ENCODE measurements at places on chromosomes 3 and 15. TPM values are rescaled to one million over a fixed set of nuclear protein-coding genes. Genes with fewer than 3 reads are reported as not detected.

DNA sequence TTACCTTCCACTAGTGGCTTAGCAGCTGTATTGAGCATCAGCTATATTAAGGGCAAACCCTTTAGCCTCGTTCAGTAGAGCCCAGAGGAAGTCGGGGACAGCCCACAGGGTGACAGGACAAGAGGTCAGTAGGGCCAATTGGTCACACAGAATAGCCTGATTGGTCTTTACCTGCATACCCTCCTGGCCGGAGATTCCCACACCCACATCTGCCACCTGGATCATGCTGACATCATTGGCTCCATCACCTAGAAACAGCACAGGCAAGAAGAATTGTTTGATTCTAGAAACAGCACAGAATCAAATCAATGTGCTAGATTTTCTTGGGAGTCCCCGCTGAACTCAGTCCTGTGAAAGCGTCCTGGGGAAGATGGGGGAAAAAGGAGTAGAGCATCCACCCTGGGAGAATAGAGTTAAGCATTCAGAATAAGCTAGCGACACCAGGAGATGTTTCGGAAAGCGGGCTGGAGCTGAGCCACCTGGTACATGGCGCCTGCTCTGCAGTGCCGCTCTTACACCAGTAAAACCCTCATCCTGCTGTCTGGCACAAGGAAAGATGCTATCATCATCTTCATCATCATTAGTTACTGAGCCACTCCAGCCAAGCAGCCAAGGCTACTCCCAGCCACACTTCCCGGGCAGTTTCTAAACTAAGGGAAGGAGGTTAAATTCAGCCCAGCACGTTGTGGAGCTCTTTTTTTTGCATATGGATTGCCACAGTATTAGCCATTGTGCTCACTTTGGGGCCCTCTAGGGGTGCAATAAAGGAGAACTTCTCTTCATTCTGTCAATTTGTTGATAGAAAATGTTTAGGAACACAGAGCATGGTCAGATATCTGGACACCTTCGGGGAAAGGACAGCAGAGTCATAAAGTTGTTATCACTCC lies 171.3 kb downstream of the ATP10A start:
- no peak overlapping the region for H3K4me3 ChIP-seq
- no peaks in the 10 kb centered on the region for H3K27me3 ChIP-seq
- H3K4me1 ChIP-seq, result no peaks in the 10 kb centered on the region
- H3K36me3 ChIP-seq, result no peaks in the 10 kb centered on the region
- DNase-seq, result no peak

DNA sequence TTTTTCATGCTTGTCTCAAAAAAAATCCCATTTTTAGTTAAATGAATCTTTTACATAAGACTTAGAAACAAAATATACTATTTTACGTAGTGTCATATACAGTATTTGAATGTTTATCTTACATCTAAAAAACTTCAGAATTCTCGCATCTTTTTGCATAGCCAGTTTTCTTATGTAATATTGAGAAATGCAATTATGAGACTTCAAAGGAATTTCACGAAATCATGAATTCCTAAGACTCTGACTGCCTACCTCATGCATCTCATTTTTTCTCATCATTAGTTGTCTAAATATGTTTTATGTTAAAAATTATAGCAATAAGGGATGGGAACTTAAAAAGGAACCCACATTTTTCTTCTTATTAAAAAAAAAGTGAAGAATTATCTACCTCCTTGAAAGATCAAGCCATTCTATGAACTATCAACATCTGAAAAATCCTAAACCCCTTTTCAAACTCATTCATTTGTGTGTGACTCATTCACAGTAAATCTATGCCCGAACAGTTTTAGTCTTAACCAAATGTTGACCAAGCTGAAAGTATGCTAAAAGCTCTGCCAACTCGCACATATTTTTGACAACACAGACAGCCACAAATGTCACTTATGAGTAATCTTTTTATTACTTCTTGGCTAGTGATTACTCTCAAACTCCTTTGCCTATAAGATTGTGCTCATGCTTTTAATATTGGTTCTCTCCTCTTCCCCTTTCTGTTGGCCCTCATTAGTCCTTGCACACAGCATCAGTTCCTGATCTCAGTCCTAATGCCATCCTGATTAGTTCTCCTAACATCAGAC lies 115.9 kb downstream of the DCLK3 start:
- H3K27me3 ChIP-seq, result no peaks in the 10 kb centered on the region
- H3K36me3 ChIP-seq, result no peaks in the 10 kb centered on the region
- no peak for DNase-seq
- no peaks in the 10 kb centered on the region for H3K4me1 ChIP-seq
- no peak overlapping the region for H3K4me3 ChIP-seq

DNA sequence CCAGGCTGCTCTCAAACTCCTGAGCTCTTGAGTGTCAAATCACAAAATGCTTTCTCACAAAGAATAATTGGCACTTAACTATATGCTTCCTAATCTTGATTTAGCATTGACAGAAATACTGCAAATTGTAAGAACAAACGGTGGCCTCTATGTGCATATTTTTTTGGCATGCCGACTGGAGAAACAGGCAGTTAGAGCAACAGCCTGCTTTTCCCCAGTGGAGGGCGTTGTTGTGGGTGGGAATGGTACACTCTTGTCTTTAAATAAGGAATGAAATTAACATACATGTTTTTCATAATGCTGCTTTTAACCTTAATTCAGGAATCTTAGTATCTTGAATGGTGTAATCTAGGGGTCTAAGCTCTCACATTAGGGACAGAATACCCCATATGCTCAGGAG lies 31.1 kb upstream of the SV2B start:
- no peaks in the 10 kb centered on the region for H3K4me1 ChIP-seq
- no peak overlapping the region for H3K27ac ChIP-seq
- H3K27me3 ChIP-seq, result peaks cover 5% of the 10 kb centered on the region
- H3K36me3 ChIP-seq, result no peaks in the 10 kb centered on the region
- no peak for DNase-seq
- no peak overlapping the region for H3K4me3 ChIP-seq

The PRR20G gene
- not detected for total RNA-seq

DNA sequence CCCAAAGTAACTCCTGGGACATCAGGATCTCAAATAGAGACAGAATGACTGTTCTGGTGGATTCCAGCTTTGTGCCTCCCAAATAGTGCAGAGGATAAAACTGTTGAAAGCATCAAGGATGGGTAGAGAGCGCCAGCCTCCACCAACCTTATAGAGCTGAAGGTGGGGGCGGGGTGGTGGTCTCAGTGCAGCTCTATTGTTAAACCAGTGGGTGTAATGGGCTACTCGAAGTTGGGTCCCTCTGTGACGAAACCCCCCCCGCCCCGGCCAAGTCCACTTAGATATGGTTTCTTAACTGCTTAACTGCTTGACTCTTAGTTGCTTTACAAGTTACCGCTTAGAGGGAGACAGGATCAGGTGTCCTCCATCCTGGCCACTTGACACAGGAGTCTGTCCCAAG lies 22.7 kb downstream of the DHX30 start:
- no peaks in the 10 kb centered on the region for H3K27me3 ChIP-seq
- no peak for DNase-seq
- peak overlapping the region; percentile 69 for H3K27ac ChIP-seq
- H3K4me1 ChIP-seq, result peaks cover 3% of the 10 kb centered on the region

The HRG gene
- not detected for total RNA-seq

Measured in SJCRH30 (cell line).